ENCODE measurements at places on chromosomes 1 and 21.

- DNase-seq = no peak
Measured at GRCh38 chr1:51032936-51033335, 62.9 kb downstream of the CDKN2C start.

GRCh38 chr21:34510148-34511142 lies 1.6 kb downstream of the KCNE1 start:
- DNase-seq = peak; percentile 46

DNA sequence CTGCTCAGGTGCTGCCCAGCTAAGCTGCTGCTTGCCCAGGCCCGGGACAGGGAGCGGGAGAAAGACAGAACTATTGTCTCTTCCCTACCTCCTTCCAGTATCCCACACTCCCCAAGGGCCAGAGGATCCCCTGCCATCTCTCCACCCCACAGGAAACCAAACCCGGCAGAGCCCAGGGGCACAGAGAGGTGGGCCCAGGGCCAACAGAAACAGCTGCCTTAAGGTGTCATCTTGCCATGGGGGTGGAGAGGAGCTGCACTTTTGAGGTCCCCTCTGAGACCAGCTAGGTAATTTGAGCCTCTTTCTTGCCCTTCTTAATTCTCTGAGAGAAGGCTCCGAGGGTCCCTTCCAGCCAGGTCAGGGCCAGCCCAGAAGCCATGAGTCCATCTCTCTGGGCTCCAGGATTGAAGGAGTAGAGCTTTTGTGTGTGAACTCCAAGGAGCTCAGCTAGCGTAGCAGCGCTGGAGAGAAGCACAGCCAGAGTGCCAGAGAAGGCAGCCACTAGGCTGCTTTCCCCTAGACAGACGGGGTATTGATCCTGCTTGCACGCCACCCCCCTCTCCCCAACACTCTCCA lies 9.7 kb upstream of the GPR61 start:
- no peak for DNase-seq

GRCh38 chr1:79235301-79236002 lies 228.9 kb upstream of the ADGRL4 start:
- no peak for DNase-seq

GRCh38 chr1:228036701-228037231 lies 30.0 kb downstream of the WNT3A start:
- DNase-seq = no peak

DNA sequence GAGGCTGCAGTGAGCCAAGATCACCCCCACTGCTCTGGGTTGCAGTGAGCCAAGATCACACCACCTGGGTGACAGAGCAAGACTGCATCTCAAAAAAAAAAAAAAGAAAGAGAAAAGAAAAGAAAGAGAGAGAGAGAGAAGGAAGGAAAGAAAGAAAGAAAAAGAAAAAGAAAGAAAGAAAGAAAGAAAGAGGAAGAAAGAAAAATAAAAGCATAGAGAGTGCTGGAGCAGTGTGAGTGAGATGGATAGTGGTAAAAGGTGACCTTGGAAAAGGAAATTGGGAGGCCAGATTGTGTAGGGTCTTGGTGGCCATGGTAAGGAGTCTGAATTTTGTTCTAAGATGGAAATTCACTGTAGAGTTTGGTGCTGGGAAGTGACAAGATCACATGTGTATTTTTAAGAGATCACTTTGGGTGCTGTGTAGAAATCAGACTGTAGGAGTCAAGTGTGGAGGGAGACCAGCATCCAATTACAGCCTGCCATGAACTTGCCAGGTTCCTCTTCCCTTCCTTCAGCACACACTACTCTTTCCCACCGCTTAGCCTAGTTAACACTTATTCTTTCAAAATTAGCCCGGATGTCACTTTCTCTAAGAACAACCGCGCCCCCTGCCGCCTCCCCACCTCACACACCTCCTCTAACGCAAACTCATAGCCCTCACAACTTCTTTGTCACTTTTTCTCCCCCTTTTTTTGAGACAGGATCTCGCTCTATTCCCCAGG lies 17.9 kb downstream of the MTX1 start:
- no peak for DNase-seq

- no peak for DNase-seq
Measured at GRCh38 chr1:117364240-117364639, 3.0 kb upstream of the MAN1A2 start.

GRCh38 chr1:93108335-93108734 lies 29.3 kb downstream of the MTF2 start:
- DNase-seq = no peak

- no peak for DNase-seq
Measured at GRCh38 chr1:92969517-92969916, 8.3 kb upstream of the DIPK1A start.

DNA sequence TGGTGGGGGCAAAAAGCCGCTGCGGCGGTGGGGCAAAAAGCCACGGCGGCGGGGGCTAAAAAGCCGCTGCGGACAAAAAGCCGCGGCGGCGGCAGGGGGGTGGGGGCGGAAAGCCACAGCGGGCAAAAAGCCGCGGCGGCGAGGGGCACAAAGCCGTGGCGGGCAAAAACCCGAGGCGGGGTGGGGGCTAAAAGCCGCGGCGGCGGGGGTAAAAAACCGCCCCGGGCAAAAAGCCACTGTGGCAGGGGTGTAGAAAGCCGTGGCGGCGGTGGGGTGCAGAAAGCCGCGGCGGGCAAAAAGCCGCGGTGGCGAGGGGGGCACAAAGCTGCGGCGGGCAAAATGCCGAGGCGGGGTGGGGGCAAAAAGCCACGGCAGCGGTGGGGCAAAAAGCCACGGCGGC lies 3901.8 kb downstream of the SRGAP2C start:
- no peak for DNase-seq

GRCh38 chr1:197674286-197674685 lies 101.0 kb downstream of the DENND1B start:
- no peak for DNase-seq

- DNase-seq = no peak
Measured at GRCh38 chr1:75423616-75424015, 187.3 kb downstream of the SLC44A5 start.

DNA sequence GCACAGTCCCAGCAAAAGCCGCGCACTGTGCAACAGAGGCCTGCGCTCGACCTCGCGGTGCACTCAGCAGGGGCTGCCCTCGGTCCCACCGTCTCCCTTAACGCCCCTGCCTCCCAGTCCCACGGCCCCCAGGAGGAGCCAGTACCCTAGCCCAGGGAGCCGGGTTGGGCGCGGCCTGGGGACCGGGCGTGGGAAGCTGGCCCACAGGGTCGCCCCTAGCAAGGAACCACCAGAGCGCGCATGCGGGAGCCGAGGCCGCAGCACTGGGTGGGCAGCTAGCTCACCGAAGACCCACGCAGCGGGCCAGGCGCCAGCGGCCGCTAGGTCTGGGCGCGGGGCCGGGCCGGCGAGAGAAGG lies 21.6 kb upstream of the ZNF678 start:
- peak; percentile 1 for DNase-seq

- DNase-seq = no peak
Measured at GRCh38 chr1:151325646-151326429, 1.4 kb downstream of the PI4KB start.

GRCh38 chr1:45543581-45544417 lies 6.8 kb upstream of the AKR1A1 start:
- no peak for DNase-seq

DNA sequence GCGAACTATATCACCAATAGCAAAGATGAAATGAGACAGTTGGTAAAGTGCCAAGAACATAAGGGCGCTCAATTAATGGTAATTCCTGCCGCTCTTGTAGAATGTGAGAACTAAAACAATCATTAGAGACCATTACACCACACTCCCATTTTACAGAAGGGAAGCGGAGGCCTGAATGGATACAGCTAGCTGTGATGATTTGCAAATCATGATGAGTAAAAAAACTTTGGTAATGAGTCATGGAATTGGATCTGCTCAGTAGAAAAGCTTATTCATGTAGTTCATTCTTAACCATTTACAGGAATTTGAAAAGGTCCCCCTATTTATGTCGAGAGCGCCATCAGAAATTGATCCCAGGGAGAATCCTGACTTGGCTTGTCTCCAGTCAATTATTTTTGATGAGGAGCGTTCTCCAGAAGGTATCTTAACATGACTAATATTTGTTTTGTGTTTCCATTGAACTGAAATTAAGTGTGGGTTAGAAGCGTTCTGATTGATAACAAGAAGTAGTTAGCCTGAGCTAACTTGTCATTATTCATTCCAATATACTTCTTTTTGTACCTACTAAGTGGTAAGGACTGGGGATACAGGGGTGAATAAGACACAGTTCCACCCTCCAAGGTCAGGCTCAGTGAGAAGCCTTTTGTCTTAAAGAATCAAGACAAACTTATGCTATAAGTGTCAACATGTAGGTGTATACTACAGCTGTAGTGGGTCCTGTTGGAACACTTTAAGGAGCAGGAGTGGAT lies 812 bp downstream of the TTC4 start:
- no peak for DNase-seq

- DNase-seq = no peak
Measured at GRCh38 chr1:32200226-32201010, at the start of gene CCDC28B. CCDC28B (plus strand) TSS chr1:32200595; CDS start chr1:32201936, 1,341 bp downstream.

DNA sequence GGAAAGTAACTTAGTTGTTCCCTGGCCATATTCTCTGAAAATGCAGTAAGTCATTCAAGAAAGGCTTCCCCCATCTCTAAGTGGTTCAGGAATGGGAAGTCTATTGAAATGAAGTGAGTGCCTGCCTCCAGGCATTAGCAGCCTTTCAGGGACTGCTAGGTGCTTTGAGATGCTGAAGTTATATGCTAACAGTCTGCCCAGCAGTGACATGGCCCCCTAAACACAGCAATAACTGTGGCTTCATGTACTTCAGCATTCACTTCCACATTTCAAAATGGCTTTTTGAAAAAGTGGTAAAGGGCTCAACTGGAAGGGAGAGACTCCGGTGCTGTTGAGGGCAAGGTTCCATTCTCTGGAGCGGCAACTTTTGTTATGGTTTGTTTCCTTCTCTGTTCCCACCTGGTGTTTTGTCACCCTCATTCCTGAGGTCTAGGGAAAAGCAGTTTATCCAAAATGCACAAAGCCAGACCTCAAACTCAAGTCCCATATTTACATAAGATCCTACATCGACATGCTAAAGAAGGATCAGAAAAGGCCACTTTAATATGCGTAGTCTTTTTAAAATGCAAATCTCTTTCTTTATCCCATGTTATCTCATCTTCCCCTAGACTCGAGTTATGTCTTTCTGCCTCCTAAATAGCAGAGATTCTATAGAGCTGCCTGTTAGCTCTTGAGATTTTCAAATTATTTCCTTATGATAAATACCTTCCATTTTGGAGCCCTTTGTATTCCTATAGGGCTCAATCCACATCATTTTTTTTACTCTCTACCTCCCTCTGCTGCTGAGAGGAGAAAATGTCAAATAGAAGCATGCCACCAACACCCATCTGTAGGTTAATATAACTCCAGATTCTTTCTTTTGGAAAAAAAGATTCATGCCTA lies 34.2 kb upstream of the LRRC8C start:
- DNase-seq = no peak

DNA sequence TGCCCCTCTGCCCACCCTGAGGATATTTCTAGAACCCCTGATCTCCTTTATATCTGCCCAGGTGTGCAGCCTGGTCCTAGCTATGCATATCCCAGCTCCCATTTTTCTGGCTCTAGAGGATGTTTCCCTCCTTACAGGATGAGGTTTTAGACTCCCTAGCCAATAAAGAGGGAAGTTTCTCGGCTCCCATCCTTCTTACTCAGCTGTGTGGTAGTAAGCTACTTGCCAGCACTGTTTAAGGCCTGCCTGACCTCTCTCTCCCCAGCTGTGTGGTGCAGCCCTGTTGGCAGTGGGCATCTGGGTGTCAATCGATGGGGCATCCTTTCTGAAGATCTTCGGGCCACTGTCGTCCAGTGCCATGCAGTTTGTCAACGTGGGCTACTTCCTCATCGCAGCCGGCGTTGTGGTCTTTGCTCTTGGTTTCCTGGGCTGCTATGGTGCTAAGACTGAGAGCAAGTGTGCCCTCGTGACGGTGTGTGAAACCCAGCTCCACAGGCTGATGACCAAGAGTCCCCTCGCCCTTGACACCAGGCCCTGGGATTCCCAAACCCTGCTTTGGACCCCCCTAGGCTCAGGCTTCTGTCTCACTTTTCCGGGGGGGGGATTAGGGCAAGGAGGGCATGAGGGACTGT lies 7.8 kb upstream of the P3R3URF start:
- no peak for DNase-seq

DNA sequence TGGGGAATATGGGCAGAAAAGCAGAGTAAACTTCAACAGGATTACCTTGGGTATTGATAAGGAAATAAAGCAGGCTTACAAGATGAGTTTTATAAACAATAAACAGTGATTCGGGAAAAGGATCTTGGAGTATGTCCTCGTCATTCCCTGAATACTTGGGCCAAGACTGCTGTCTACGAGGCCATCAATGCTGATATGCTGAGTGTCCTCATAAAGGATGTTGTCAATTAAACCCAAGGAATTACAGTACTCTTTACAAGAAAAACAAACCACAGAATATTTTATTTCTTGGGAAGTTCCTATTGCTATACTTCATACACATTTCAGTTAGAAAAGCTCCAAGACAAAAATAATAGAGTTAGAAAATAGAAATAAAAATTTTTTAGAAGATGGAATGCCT lies 34.9 kb downstream of the ATP1B1 start:
- no peak for DNase-seq

DNA sequence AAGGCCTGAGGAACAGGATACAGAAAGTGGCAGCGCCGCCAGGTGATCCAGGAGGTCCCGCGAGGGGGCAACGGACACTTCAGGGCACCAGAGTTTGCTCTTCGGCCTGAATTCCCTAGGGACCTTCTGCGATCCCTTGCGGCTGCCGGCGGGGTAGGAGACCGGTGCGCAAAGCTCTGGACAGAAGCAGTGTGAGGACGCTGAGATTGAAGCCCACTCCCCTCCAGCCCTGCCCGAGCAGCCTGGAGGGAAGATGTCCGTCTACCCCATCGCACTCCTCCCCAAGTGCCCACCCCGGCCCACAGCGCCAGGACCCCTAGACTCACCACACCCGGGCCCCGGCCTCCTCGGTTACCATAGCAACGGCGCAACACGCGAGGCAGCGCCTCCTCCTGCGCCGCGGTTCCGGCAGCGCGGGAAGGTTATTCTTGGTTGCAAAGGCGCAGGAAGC lies at the start of gene ANKRD45:
TSS of gene ANKRD45 (minus strand) at position 361 of the 451 bp plus-strand sequence. CDS start 10,433 bp downstream, outside the sequence.
- no peak for DNase-seq

DNA sequence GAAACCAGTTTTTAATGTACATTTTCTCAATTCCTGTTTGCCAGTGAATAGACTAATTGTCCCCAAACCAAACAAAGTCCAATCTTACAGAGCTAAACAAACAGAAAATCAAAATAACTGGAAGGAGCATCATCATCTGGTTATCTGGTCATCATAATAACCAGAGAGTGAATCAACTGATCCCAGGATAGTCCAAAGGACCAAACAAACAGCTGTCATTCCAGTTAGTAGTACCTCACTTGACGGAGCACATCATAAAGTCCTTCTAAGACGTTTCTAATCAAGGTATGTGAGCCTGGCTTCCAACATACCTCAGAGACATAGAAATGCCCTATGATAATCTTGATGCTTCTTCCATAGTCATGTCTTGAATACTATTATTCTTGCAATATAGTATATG lies 240.5 kb downstream of the LTN1 start:
- no peak for DNase-seq

GRCh38 chr1:35707601-35708440 lies 10.9 kb downstream of the C1orf216 start:
- no peak for DNase-seq

All from GM04504 (cell line).